Heart right ventricle (tissue), 16 donors: ENCODE measurements at places on chromosomes 12 and 14.

- no peak for DNase-seq
These were observed 39.8 kb upstream of the HMGA2 start for GRCh38 chr12:65784289-65785015.

- no peak for DNase-seq
These were observed 410.3 kb downstream of the PCNX1 start for GRCh38 chr14:71317385-71318096.

DNA sequence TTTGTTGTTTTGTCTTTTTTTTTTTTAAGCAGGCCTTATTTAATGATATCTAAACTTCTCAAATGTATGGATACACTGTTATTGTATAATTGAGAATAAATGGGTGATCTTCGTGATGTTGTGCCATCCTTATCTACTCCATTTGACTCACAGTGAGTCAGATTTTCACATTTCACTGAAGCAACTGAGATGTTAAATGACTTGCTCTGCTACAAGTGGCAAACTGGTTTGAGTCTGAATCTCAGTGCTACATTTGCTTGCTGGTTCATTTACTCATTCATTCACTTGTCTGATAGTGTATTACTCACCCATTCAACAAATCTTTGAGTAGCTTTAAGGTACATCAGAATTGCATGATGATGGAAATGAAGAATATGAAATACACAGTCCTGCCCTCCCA, 2.6 kb downstream of the KIAA0586 start:
- no peak for DNase-seq

DNA sequence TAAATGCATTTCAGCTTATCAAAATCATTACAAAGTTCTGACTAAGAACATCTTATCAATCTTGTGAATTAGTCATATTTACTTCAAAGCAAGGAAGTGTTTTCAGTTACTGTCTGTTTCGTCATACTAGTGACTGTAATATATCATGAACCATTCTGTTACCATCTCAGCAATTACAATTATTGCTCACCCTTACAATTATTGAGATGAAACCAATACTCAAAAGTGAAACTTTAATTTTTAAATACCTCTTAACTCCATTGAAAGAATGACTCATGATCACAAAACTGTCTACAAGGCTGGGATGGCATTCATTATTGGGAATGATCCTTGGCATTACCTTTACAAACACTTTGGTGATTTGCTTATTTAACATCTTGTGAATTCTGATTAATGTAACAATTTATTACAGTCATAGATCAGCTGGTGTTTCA, 90.3 kb downstream of the RPS6KA5 start:
- DNase-seq, result no peak

GRCh38 chr12:12408265-12408690, 51.4 kb downstream of the BORCS5 start:
- DNase-seq, result no peak

- DNase-seq, result no peak
These were observed 468.5 kb downstream of the ETNK1 start for GRCh38 chr12:23093488-23093887.

GRCh38 chr12:53239643-53240258, 7.7 kb upstream of the RARG start:
- no peak for DNase-seq

DNA sequence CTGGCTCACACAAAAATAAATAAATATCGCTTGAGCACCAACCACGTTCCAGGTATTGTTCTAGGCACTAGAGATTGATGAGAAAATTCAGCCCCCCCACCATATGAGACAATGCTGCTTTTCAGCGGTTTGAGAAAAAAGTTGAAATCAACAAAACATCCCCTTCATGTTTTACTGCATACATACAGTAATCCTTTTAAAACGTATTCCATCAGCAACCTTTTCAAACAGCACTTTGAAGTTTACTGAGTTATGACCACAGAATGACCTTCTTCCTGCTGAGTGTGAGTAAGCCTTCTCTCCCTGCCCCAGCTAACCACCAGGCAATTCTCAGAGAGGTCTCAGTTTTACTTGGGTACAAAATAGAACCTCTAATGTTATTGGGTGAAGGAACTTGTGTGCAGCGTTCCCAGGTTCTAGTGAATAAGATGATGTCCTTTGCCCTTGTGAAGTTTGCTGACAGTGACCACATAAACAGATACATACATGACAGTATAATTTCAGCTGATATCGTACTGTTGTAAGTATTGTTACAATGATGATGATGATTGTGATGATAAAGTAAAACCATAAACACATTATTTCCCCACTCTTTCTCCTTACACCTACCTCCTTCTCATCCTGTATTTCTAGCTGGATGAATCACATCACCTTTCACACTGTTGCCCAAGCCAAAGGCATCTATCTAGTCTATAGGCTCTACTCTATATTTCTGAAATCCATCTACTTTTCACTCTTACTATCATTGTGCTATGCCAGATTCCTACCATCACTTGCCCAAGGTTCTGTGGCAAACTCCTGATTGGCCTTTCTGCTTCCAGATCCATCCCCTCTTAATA, 124.4 kb upstream of the KRR1 start:
- no peak for DNase-seq

DNA sequence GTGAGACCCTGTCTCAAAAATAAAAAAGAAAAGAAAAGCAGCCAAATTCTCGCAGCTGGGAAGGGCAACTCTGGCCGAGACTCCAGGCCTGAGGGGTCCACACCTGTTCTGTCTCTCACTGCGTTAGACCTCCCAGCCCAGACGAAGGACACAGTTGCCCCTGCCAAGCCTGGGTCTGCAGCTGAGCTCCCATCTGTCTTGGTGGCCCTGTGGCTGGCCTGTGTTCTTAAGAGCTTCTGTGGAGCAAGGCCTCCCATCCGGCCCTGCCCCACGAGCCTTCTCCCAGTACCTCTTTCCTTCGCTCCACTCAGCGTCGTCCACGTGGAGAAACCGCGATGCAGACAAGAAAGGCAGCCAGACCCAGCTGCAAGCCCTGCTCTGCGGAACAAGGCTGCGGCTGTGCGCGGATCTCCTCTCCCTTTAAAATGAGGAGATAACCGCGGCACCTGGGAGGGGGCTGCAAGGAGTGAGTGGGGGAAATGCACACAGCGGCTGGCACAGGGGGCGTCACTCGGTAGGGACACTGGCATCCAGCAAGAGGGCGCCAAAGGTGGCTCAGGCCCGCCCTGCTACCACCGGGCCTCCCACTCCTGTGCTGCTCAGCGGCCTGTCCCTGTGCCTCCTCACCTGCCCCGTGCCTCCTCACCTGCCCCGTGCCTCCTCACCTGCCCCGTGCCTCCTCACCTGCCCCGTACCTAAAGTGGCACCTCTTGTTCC, 42.4 kb downstream of the LRRC74A start:
- DNase-seq, result no peak

GRCh38 chr12:108744021-108744897, 12.9 kb upstream of the CORO1C start:
- no peak for DNase-seq

DNA sequence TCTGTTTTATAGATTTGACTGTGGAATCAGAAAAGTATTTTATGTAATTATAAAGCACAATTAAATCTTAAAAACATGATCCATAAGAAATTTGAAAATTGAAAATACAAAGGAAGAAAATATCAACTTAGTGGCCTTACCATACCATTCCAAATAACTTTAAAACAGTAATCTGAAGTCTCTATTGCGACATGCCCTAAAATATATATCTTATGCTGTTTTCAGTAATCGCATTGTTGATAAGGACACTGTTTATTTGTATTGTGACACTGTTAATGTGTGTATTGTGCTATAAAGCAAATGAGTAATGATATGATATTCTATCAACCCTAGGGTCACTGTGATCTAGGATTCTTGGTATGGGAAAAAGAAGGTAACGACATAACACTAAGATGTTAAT, 7.0 kb downstream of the KLHL28 start:
- DNase-seq, result no peak

GRCh38 chr14:70018230-70018629, 139.0 kb downstream of the SMOC1 start:
- no peak for DNase-seq

DNA sequence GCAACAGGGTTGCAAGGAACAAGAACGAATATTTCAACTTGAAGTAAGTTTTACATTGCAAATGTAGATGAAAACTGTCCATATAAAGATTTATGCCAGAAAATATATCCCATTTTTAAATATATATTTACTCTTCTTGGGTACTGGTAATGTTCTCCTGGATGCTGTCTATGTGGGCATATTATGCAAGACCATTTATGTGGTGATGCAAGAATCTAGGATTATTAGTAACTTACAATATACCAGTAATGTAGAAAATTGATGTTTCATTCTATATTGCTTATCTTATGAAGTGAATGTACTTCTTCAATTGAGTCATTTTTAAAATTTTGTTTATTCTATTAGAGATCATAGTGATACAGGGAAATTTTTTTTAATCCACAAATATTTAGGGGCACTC, 25.1 kb downstream of the FGFR1OP2 start:
- DNase-seq, result no peak

GRCh38 chr14:99806836-99807235, 13.6 kb downstream of the EML1 start:
- no peak for DNase-seq

- no peak for DNase-seq
These were observed 903 bp downstream of the BRF1 start for GRCh38 chr14:105299654-105300541.

GRCh38 chr12:118830296-118830695, 151.0 kb upstream of the SRRM4 start:
- no peak for DNase-seq

DNA sequence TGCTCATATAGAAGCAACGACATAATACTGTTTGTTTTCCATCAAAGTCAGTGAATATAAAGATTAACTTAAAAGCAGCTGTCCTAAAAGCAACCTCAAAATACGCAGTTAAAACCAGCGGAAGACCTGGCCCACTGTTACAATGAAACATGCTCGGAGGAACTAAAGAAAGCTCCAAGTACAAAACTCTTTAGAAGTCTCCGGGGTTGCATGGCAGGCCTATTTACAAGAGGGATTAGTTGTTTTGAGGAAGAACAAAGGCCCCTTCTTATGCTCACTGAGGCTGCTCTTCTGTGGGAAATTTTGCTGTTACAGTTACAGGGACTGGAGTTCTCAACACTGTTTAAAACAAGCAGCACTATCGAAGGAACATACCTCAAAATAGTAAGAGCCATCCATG, 75.9 kb upstream of the C12orf71 start:
- DNase-seq, result no peak

- DNase-seq, result no peak
These were observed 143.3 kb upstream of the AVPR1A start for GRCh38 chr12:63294327-63294632.

GRCh38 chr12:132640936-132641335, 22.4 kb downstream of the P2RX2 start:
- no peak for DNase-seq

DNA sequence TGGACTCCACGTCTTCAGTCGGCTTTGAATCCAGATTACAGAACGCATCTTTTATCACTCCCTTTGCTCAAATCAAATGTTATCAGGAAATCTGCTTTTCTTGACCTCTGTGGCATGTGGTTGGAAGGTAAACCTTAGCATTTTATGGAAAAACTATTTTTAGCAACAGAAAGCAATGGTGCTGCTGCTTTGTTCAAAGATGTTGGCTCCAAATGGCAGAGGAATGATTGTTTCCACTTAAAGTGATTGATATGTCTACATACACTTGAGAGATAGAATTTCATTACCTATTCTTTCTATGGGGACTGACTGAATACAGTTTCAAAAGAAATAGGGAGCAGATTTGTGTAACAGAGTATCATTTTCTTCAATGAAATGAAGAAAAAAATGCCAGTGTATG, 761.2 kb downstream of the NOVA1 start:
- DNase-seq, result no peak

GRCh38 chr12:16472631-16473030, 125.2 kb downstream of the MGST1 start:
- DNase-seq, result no peak

GRCh38 chr14:93733231-93733630, 55.1 kb downstream of the PRIMA1 start:
- no peak for DNase-seq

- DNase-seq, result no peak
These were observed 322.5 kb downstream of the SYT1 start for GRCh38 chr12:79187032-79187431.

GRCh38 chr12:95177201-95177768, 40.0 kb downstream of the FGD6 start:
- DNase-seq, result no peak

- no peak for DNase-seq
These were observed 8.3 kb upstream of the GPR162 start for GRCh38 chr12:6813363-6813762.

- no peak for DNase-seq
These were observed 68.8 kb downstream of the CLMN start for GRCh38 chr14:95250936-95251335.

GRCh38 chr12:103401421-103401820, 94.3 kb downstream of the C12orf42 start:
- no peak for DNase-seq

- no peak for DNase-seq
These were observed 46.0 kb downstream of the YEATS4 start for GRCh38 chr12:69405566-69405865.

- peak; percentile 25 for DNase-seq
These were observed 45.4 kb downstream of the KDM2B start for GRCh38 chr12:121535150-121536053.

DNA sequence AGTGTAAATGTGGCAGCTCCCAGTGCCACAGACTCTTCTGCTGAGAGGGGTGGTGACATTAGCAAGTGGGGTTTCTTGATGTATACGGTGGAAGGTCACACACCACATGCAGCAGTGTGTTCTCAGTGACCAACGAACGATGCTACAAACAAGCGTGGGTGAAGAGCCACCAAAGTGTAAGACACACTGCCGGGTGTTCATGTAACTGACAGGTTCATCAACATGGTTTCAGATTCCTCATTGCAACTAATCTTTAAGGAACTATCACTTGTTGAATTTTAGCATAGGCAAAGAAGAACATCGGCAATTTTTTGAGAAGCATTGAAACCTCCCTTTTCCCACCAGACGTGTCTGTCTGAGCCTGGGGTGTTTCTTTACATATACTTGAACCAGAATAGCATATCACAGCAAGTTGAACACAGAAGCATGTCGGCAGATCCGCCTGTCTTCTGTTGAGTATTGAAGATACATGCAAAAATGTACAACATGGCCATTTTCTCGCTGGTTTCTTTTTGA, 58.8 kb downstream of the PPP2R5C start:
- no peak for DNase-seq

DNA sequence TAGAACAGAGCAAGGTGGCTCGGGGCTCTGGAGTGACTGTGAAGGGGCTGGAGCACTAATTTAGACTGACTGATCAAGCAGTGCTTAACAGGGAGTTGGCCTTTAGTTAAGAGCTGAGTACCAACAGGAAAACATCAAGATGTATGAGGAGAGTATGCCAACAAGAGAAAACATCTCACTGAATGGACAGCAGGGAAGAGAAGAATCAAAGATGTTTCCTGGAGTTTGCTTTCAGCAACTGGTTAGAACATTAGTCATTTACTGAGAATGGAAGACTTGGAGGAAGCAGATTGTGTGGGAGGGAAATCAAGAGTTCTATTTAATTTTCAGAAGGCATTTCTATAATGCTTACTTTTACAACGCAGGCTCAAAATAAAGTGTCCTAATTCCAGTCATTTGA, 259.3 kb downstream of the ADAMTS20 start:
- DNase-seq, result no peak
